ENCODE measurements at places on chromosomes 6 and 20.

GRCh38 chr20:24895898-24896658 lies 53.0 kb upstream of the CST7 start:
- no peak for DNase-seq

GRCh38 chr20:63930971-63931553 lies 25.2 kb downstream of the UCKL1 start:
- DNase-seq = no peak

DNA sequence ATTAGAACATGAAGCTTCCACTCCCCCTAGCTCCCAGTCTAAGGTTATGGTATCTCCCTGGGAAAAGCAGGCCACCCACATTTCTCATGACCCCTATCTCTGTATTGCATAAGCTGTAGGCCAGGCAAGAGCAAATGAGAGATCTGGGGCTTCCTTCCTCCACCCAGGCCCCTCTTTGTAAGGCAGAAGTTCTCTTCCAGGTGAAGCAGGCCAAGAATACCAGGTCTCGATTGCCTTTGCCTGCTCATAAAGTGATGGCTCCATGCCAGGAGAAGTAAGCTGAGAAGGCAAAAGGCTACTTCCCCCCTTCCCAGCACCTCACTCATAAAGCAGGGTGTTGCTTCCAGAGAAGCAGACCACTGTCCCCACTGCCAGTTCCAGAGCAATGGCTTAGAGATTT lies 144.1 kb upstream of the KCNK16 start:
- DNase-seq = no peak

- DNase-seq = no peak
Observed at GRCh38 chr6:150072201-150072600, 3.3 kb upstream of the ULBP3 start.

DNA sequence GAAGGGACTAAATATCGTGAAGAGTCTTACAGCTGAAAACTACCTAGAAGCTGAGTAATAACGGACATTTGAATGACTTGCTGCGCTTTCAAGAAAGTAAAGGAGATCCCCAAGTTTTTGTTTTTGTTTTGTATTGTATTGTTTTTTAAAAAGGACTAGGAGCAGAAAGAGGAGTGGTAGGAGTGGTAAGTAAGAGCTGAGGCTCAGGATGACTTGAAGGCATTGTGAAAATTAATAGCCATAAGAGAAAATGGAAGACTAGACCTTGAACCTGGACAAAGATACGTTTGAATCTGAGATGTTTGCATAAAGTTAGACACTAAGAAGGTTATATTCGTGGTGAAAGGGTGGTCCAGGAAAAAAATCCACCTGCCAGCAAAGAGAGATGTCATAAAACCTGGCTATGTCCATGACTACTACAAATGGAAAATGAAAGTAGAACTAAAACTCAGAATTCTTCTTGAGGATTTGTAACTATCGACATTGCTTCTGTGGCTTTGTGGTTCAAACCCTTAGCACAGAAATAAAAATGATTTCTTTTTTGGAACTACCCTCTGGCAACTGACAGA lies 824.8 kb upstream of the FLRT3 start:
- no peak for DNase-seq

- no peak for DNase-seq
Observed at GRCh38 chr6:56734335-56734734, 91.6 kb upstream of the DST start.

GRCh38 chr6:13488015-13488895 lies 855 bp upstream of the GFOD1 start:
- DNase-seq = no peak

GRCh38 chr6:14671261-14671681 lies 553.7 kb downstream of the CD83 start:
- DNase-seq = peak; percentile 85

DNA sequence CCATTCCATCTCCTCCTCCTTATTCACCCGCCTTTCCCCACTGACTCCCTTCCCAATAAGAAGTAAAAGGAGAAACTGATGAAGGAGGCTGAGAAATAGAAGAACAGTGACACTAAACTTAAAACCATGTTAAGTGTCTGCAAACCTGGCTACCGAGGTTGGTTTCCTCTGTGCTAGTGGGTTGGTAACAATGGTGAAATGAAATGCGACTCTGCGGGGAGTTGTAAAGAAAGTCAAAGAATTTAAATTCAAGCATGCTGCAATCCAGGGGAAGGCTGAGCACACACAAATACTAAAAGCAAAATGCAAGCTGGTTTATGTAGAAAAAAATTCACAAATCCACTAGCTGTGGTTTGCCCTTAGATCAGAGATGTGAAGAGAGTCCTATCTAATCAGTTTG lies 155.2 kb upstream of the PDE10A start:
- no peak for DNase-seq

DNA sequence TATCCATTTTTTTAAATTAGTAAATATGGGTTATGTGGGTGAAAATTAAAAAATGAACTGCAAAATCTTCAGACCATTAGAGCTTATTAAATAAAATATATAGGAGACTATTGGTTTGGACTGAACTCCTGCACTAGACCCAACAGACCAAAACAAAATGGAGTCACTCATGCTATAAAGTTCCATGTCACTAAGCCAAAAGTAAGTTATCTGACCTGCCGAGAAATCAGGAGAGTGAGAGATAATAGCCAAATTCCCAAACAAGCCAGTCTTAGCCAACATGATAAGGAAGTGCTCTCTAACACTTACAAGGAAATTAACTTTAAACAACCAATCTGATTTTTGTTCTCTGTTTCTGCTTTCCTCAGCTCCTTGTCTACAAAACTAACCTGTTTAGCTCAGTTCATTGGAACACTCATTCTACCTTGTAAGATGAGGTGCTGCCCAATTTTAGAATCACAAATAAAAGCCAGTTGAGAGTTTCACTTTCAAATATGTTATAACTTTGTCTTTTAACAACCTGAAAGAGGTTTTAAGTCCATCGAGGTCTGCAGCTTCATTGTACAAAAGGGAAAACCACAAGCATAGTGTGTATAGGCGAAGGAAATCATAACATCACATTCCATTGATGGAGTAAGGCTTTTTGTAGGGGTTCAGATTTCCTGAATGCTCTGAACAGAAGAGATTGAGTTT lies 220.5 kb downstream of the TENT5A start:
- no peak for DNase-seq

- no peak for DNase-seq
Observed at GRCh38 chr20:52752023-52752422, 220.1 kb upstream of the TSHZ2 start.

GRCh38 chr20:7361321-7361720 lies 578.9 kb downstream of the HAO1 start:
- DNase-seq = no peak

DNA sequence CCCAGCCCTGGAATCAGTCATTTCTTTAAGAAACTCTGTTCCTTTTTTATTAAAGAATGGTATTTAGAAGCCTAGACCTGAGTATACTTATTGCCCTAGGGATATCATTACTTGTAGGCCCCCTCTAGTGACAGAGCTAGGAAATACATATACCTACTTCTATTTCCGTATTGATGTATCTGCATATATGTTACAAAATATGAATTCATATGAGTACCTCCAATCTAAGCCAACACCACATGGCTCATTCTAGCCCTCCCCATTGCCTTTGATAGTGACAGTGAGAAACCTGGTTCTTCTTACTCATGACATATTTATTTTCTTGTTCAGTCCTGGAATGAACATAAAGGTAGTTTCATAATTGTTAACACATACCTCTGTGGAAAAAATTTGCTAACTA lies 137.2 kb downstream of the FARS2 start:
- DNase-seq = peak; percentile 52

GRCh38 chr6:99331531-99331930 lies 17.9 kb downstream of the FAXC start:
- no peak for DNase-seq

DNA sequence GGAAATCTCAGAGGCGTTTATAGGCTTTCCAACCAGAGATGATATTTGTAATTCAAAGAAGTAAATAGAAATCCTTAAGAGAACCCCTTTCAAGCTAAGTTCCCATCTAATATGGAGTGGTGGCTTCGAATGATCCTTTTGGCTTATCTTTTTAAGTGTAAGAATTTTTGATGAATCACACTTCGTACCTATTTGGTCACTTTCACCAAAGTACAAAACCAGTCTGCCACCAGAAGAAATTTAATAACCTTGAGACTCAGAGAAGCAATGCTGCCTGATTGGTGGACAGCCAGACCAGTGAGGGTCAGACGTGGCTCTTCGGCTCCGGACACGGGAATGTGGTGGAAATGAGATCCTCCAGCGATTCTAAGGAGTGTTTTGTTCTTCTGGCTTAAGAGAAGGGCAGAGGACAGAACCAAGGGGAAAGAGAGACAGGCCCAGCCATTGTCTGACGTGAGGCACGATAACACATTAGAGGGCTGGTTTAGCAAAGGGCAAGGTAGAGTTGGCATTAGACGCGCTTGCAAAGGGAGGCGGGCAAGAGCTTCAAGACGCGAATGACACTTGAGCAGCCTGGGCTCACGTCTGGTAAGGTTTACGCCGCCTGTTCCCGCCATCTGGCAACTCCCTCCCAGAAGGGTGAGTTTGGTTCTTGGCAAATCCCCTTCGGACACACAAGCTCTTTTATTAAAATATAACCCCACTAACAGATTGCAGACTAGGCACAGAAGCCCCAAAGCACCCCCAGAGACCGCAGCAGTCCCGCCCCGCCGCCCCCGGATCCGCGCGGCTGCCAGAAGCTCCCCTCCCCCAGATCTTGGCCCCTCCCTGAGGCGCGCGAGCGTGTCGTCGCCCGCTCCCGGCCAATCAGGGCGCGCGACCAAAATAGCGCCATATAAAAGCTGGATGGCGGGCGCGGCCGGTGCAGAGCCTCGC lies 50.0 kb upstream of the EZR start:
- DNase-seq = no peak

DNA sequence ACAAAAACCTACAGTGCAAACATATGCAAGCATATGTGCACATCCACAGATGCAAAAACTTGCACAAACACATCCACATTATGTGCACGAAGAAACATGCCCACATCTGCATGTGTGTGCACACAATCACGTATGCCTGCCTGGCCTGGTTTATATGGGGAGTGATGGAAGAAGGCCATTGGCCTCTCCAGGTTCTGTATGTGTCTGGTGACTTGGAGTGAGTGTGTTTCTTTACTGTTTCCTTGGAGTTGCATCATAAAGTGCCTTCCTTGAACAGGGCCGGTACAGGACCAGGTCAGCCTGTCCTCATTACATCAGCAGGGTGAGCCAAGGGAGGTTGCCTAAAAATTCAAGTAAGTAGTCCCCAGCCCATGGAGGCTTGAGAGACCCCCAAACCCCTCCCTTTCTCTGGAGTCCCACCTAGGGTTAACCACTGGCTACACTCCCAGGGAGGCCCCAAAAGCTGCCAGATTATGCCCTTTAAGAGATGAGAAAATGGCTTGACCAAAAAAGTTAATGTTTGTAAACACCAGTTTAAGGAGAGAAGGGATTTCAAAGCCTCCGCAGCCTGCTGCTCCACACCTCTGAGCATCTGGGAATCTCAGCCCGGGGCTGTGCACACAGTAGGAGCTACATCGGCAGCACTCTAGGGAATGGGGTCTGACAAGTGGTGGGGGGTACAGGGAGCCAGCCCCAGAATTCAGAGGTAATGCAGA lies 140.8 kb downstream of the VEGFA start:
- peak; percentile 96 for DNase-seq

DNA sequence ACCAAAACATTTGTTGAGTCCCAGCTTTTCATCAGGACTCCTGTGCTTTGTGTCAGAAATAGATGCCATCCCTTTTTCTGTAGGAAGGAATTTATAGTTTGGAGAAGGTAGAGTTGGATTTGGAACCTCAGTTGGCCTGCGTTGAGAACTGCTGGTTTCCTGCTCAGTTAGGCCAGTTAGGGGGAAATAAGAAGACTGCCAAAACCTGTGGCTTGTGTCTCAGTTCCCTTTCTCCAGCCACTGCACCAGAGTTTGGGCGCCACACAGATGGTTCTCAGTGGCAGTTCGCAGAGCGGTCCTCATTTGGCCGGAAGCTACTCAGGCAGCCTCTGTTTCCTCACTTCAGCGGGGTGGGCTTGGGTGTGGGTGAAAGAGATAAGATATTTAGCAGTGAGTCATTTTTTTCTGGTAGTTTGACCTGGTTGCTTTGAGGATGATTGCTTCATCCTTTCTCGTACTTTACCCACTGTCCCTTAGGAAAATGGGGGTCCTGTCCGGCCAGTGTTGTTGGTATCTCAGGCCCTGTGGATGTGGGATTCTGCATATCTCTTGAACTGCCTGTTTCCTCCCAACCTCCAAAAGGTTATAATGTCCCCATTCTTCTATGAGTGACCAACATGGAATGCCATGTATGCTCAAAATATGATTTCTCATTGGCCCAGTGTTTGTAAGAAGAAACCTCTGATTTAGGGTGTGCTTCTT lies 53.7 kb downstream of the JARID2 start:
- peak; percentile 42 for DNase-seq

- DNase-seq = no peak
Observed at GRCh38 chr6:85828973-85829372, 186.3 kb upstream of the SYNCRIP start.

Measured in fibroblast of skin of abdomen (primary cell).